ENCODE measurements at places on chromosomes 7 and 10.

GRCh38 chr10:14389981-14390590 lies 59.4 kb upstream of the FRMD4A start:
- DNase-seq, result no peak

DNA sequence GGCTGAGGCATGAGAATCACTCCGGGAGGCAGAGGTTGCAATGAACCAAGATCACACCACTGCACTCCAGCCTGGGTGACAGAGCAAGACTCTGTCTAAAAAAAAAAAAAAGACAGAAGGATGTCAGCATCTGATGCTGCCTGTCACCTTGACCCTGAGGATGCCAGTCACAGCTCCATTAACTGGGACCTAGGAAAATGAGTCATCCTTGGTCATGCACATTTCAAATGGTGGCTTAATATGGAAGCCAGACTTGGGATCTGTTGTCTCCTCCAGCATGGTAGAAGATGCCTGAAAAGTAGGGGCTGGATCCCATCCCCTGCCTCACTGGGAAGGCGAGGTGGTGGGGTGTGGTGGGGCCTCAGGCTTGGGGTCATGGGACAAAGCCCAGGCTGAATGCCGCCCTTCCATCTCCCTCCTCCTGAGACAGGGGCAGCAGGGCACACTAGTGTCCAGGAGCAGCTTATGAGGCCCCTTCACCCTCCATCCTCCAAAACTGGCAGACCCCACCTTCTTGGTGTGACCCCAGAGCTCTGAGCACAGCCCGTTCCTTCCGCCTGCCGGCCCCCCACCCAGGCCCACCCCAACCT lies 1.3 kb downstream of the NOS3 start:
- no peak for DNase-seq

- DNase-seq, result no peak
These were observed 90.9 kb upstream of the NRBF2 start for GRCh38 chr10:63042256-63042655.

DNA sequence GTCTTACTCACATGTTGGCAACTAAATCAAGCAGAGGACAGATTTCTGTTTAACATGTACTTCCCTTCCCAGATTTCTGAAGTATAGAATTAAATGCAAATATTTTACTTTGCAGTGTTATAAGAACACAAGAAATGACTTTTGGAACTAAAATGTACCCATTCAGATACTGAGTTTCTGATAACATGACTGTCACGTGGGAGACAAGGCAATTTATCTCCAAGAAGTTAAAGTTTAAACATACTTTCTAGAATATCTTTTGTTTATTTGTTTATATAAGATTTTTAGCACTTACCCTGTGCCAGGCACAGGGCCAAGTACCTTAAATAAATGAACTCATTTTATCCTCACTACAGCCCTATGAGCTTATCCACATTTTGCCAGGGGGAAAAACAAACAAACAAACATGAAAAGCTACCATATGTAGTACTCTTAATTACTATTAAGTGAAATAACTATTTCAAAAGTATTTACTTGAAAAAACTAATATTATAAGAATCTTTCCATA lies 807.1 kb upstream of the KCND2 start:
- DNase-seq, result no peak

DNA sequence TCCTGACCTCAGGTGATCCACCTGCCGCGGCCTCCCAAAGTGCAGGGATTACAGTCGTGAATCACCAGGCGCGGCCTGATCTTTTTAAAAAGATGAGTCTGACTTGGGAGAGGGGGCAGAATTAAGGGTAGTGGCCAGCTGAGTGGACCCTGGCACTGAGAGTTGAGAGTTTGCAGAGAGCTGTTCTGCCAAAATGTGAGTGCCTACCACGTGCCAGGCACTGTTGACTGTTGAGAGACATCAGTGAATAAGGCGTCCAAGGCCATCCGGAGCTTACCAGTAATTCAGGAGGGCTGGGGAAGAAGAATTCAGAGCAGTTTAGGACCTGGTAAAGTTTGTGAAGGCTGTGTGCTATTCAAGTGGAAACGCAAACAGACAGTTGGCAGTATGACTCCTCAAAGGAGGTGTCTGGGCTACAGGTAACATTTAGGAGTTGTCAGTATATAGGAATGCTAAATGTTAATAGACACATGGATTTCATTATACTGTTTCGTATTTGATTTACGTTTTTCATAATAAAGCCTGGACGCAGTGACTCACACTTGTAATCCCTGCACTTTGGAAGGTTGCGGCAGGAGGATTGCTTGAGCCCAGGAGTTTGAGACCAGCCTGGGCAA lies 1.5 kb downstream of the NIPSNAP2 start:
- DNase-seq, result peak; percentile 2

GRCh38 chr7:12638851-12639456 lies 48.5 kb upstream of the ARL4A start:
- peak; percentile 43 for DNase-seq

Data from small intestine (tissue), 16 donors.